ENCODE measurements at places on chromosomes 16 and 17. TPM values are rescaled to one million over a fixed set of nuclear protein-coding genes. Genes with fewer than 3 reads are reported as not detected.

TAC4 gene
- not detected for total RNA-seq

PPP1R1B gene
- total RNA-seq = 23.5 TPM

CCL7 gene
- not detected for total RNA-seq

VPS35 gene
- 172 TPM for total RNA-seq

HOXB2 gene
- total RNA-seq = not detected

ITGAX gene
- total RNA-seq = 3.0 TPM

TSPOAP1 gene
- total RNA-seq = 54.0 TPM

KRTAP4-4 gene
- not detected for total RNA-seq

LLGL2 gene
- 0.92 TPM for total RNA-seq

TLCD1 gene
- total RNA-seq = 1.6 TPM
